ENCODE measurements at places on chromosomes 2 and 18. TPM values are rescaled to one million over a fixed set of nuclear protein-coding genes. Genes with fewer than 3 reads are reported as not detected.
A peak's percentile ranks its signal among the peaks of the same experiment; 100 is the strongest.

- H3K4me3 ChIP-seq: no peak overlapping the region
- H3K4me1 ChIP-seq: no peaks in the 10 kb centered on the region
- H3K36me3 ChIP-seq: no peaks in the 10 kb centered on the region
- DNase-seq: no peak
These were observed 40.6 kb upstream of the ZC3H15 start for GRCh38 chr2:186445506-186445905.

GRCh38 chr2:660586-661359 lies 16.4 kb downstream of the TMEM18 start:
- H3K4me3 ChIP-seq: no peak overlapping the region
- H3K27me3 ChIP-seq: no peaks in the 10 kb centered on the region
- H3K27ac ChIP-seq: no peak overlapping the region
- H3K4me1 ChIP-seq: no peaks in the 10 kb centered on the region
- DNase-seq: no peak
- peaks cover 32% of the 10 kb centered on the region for H3K36me3 ChIP-seq

UGT1A3 gene
- not detected for polyA plus RNA-seq

WNT6 gene
- polyA plus RNA-seq: 0.25 TPM

SERPINB10 gene
- not detected for polyA plus RNA-seq

GRCh38 chr2:36466135-36466534 lies 110.6 kb downstream of the CRIM1 start:
- H3K27ac ChIP-seq: no peak overlapping the region
- no peak for DNase-seq
- H3K36me3 ChIP-seq: peaks cover 28% of the 10 kb centered on the region
- peaks cover 7% of the 10 kb centered on the region for H3K4me1 ChIP-seq
- no peak overlapping the region for H3K4me3 ChIP-seq

- no peaks in the 10 kb centered on the region for H3K36me3 ChIP-seq
- no peaks in the 10 kb centered on the region for H3K4me1 ChIP-seq
- H3K27me3 ChIP-seq: no peaks in the 10 kb centered on the region
- no peak for DNase-seq
These were observed 34.7 kb upstream of the GPR17 start for GRCh38 chr2:127611076-127611925.

EGR4 gene
- polyA plus RNA-seq: 0.31 TPM

AQP12B gene
- polyA plus RNA-seq: 0.46 TPM

CD8A gene
- polyA plus RNA-seq: 13.1 TPM

GAD1 gene
- not detected for polyA plus RNA-seq

- no peak overlapping the region for H3K4me3 ChIP-seq
- H3K36me3 ChIP-seq: no peaks in the 10 kb centered on the region
- H3K27me3 ChIP-seq: no peaks in the 10 kb centered on the region
- no peak for DNase-seq
These were observed 273.7 kb upstream of the LRATD1 start for GRCh38 chr2:14358774-14359173.

DNA sequence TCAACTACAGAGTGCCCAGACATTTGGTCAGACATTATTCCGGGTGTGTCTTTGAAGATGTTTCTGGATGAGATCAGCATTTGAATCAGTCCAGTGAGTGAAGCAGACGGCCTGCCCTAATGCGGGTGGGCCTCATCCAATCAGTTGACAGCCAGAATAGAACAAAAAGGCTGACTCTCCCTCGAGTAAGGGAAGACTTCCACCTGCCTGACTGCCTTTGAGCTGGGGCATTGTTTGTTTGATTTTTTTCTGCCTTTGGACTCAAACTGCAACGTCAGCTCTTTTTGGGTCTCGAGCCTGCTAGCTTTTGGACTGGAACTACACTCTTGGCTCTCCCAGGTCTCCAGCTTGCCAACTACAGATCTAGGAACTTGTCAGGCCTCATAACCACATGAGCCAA lies 111.7 kb upstream of the AGAP1 start:
- no peaks in the 10 kb centered on the region for H3K4me1 ChIP-seq
- H3K36me3 ChIP-seq: no peaks in the 10 kb centered on the region
- H3K27ac ChIP-seq: no peak overlapping the region
- H3K4me3 ChIP-seq: no peak overlapping the region

DNA sequence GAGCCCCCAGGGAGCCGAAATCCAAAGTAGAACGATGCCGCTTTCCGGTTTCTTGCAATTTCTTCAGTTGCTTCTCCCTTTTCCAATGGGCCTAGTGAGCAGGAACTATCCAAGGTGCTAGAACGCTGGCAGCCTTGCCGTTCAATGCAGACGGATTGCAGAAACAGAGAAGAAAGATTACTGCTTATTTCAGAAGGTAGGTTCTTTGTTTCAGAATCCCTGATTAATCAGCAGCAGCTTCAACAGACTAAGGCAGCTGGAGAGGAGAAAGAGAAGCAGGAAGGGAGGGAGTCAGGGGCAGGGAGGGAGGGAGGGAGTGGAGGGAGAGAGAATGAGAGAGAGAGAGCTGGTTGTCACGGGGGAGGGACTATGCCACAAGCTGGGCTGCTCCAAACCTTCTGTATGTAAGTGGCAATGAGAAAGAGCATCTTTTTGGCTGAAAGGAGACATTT lies 576 bp downstream of the NYAP2 start:
- no peaks in the 10 kb centered on the region for H3K36me3 ChIP-seq
- H3K27me3 ChIP-seq: no peaks in the 10 kb centered on the region
- no peak overlapping the region for H3K27ac ChIP-seq

DNA sequence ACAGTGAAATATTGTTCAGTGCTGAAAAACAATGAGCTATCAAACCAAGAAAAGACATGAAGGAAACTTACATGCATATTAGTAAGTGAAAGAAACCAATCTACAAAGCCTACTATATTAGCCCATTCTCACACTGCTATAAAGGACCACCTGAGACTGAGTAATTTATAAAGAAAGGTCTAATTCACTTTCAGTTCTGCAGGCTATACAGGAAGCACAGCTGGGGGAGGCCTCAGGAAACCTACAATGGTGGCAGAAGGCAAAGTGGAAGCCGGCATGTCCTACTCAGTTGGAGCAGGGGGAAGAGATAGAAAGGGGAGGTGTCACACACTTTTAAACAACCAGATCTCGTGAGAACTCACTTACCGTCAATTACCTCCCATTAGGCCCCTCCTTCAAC lies 232.1 kb downstream of the TMX3 start:
- H3K4me1 ChIP-seq: no peaks in the 10 kb centered on the region
- no peak overlapping the region for H3K4me3 ChIP-seq
- H3K27me3 ChIP-seq: no peaks in the 10 kb centered on the region
- H3K27ac ChIP-seq: no peak overlapping the region

- no peaks in the 10 kb centered on the region for H3K4me1 ChIP-seq
- no peaks in the 10 kb centered on the region for H3K27me3 ChIP-seq
- DNase-seq: no peak
- H3K36me3 ChIP-seq: no peaks in the 10 kb centered on the region
These were observed 224.1 kb downstream of the SETBP1 start for GRCh38 chr18:44904768-44905167.

DNA sequence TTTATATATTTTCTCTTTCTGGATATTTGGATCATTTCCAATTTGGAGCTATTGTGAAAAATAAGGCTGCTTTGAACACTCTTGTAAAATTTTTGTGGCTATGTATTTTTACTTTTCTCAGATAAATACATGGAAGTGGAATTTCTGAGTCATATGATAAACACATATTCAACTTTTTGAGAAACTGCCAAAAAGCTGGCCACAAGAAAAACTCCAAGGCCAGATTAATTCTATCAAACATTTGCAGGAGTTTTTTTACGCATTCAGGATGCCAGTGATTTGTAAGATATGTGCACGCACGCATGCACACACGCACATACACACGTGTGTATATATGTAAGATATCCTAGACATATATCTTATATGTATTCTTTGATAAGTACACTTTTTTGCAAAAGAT lies 477.5 kb upstream of the SPHKAP start:
- H3K36me3 ChIP-seq: no peaks in the 10 kb centered on the region
- H3K27me3 ChIP-seq: no peaks in the 10 kb centered on the region
- no peak for DNase-seq
- no peak overlapping the region for H3K27ac ChIP-seq

DES gene
- polyA plus RNA-seq: 803 TPM

HRH4 gene
- not detected for polyA plus RNA-seq

DNA sequence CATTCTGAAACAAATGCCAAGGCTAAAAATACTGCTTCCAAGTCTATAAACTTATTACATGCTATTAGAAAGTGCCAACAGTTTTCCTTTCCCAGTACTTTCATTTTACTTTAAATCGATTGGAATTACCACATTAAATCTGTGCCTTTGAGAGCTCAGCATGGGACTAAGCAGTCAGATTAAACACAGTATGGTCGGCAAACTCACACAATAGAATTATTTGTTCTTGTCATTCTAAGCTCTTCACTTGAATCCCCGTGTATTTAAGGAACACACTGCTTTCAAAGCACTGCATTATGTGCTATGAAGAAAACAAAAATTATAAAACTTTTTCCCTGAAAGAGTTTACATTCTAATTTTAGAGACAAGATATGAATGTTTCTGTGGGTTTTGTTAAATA lies 444.4 kb upstream of the SLC39A10 start:
- no peak for DNase-seq
- no peak overlapping the region for H3K4me3 ChIP-seq
- no peaks in the 10 kb centered on the region for H3K36me3 ChIP-seq
- no peaks in the 10 kb centered on the region for H3K27me3 ChIP-seq

CCL20 gene
- polyA plus RNA-seq: 8.6 TPM

- peak overlapping the region; percentile 97 for H3K27ac ChIP-seq
- no peak for DNase-seq
- peaks cover 17% of the 10 kb centered on the region for H3K4me1 ChIP-seq
- no peak overlapping the region for H3K4me3 ChIP-seq
These were observed 2.1 kb upstream of the TRIB2 start for GRCh38 chr2:12714391-12715221.

DNA sequence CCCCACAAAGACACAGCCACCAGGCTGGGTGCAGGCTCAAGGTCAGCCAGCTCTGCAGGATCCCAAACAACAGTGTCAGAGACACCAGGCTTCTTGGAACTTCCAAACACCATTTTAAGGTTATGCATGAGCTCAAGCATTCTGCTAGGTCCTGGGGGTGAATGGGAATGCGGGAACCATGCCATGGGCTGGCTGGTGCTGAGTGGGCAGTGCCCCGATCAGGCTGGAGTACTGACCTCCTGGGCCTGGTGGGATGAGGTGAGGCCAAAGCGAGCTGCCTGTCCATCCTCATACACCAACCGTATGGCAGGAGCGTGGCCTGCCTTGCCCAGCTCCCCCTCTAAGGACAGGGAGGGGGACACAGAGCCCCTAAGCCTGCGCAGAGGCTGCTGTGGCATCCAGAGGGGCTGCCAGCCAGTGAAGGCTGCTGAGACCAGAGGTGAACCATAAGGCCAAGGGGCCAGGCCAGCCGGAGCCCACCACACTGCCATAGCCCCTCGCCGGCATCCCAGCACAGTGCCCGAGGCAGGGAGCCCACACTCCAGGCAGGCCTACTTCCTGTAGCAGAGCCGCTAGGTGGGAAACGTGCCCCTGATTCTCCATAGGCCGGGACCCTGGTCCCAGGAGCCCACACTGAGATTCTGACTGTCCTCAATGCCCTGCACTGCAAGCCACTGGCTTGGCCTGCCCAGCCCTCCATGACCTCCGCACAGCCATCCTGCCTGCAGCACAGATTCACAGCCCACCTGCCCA lies 135.0 kb downstream of the HDAC4 start:
- H3K27ac ChIP-seq: peak overlapping the region; percentile 88
- no peaks in the 10 kb centered on the region for H3K27me3 ChIP-seq
- DNase-seq: no peak
- no peak overlapping the region for H3K4me3 ChIP-seq
- H3K4me1 ChIP-seq: peaks cover 100% of the 10 kb centered on the region

- no peak for DNase-seq
- no peak overlapping the region for H3K27ac ChIP-seq
- peaks cover 24% of the 10 kb centered on the region for H3K4me1 ChIP-seq
- H3K4me3 ChIP-seq: no peak overlapping the region
- no peaks in the 10 kb centered on the region for H3K27me3 ChIP-seq
These were observed 1.1 kb upstream of the ERMN start for GRCh38 chr2:157326698-157327097.

- no peak for DNase-seq
- no peak overlapping the region for H3K4me3 ChIP-seq
- H3K4me1 ChIP-seq: no peaks in the 10 kb centered on the region
- H3K27me3 ChIP-seq: no peaks in the 10 kb centered on the region
- no peak overlapping the region for H3K27ac ChIP-seq
These were observed 241.4 kb upstream of the CXCR4 start for GRCh38 chr2:136359121-136359965.

DNA sequence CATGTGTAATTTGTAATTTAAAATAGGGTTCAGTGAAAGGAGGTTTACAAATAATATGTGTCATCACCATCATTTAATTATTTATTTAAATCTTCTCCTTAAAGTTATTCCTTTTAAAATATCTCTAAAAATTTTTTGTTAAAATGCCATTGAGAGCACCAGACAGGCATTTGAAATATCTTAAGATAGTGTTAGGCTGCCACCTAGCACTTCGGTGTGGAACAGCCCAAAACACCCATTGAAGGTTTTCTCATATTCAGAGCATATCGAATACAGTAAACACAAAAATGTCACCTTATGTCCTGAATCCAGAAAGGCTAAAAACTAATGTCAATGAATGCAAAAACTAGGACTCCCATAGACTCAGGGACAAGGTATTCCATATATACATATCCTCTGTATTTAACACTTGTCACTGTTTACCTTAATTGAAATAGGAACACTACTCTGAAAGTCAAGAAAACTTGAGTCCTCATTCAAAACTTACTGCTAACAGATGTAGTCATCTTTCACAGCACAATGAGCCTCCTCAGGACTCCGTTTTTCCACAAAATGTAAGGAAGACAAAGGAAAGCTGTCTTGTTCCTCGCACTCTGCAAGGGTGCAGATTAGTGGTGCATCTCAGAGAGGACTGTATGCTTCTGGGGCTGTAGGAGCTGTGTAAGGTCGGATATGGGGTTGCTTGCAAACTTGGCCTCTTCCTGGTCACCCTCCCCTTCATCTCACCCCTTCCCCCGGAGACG lies 329.5 kb downstream of the PAX3 start:
- H3K27ac ChIP-seq: no peak overlapping the region
- peak; percentile 29 for DNase-seq
- H3K36me3 ChIP-seq: no peaks in the 10 kb centered on the region
- no peaks in the 10 kb centered on the region for H3K27me3 ChIP-seq
- no peak overlapping the region for H3K4me3 ChIP-seq
- no peaks in the 10 kb centered on the region for H3K4me1 ChIP-seq

FEV gene
- 6.4 TPM for polyA plus RNA-seq

GRCh38 chr2:96844405-96844808 lies 586 bp upstream of the ANKRD23 start:
- H3K36me3 ChIP-seq: peaks cover 40% of the 10 kb centered on the region
- no peak for DNase-seq
- no peaks in the 10 kb centered on the region for H3K27me3 ChIP-seq
- H3K4me1 ChIP-seq: peaks cover 9% of the 10 kb centered on the region
- H3K4me3 ChIP-seq: no peak overlapping the region
- H3K27ac ChIP-seq: no peak overlapping the region

- H3K27me3 ChIP-seq: no peaks in the 10 kb centered on the region
- no peak overlapping the region for H3K4me3 ChIP-seq
- H3K27ac ChIP-seq: no peak overlapping the region
- no peaks in the 10 kb centered on the region for H3K36me3 ChIP-seq
- H3K4me1 ChIP-seq: no peaks in the 10 kb centered on the region
These were observed 83.9 kb downstream of the CBLN2 start for GRCh38 chr18:72460210-72460680.

PARD6G gene
- 1.5 TPM for polyA plus RNA-seq

GNLY gene
- polyA plus RNA-seq: 2.4 TPM
